ENCODE measurements at places on chromosomes 13 and 19. TPM values are rescaled to one million over a fixed set of nuclear protein-coding genes. Genes with fewer than 3 reads are reported as not detected.

Gene IZUMO1
- polyA plus RNA-seq: not detected

Gene CAMSAP3
- 0.06 TPM for polyA plus RNA-seq

Gene GRK1
- polyA plus RNA-seq: not detected

Gene GSX1
- not detected for polyA plus RNA-seq

Gene APLP1
- polyA plus RNA-seq: not detected

Gene C1QTNF9
- not detected for polyA plus RNA-seq

Gene CEACAM7
- polyA plus RNA-seq: not detected

Gene ZNF835
- 10.4 TPM for polyA plus RNA-seq

Measured in naive thymus-derived CD4-positive, alpha-beta T cell (primary cell).